ENCODE measurements at places on chromosomes 2 and 18.

GRCh38 chr2:192247456-192247855, 52.7 kb upstream of the TMEFF2 start:
- DNase-seq: no peak

DNA sequence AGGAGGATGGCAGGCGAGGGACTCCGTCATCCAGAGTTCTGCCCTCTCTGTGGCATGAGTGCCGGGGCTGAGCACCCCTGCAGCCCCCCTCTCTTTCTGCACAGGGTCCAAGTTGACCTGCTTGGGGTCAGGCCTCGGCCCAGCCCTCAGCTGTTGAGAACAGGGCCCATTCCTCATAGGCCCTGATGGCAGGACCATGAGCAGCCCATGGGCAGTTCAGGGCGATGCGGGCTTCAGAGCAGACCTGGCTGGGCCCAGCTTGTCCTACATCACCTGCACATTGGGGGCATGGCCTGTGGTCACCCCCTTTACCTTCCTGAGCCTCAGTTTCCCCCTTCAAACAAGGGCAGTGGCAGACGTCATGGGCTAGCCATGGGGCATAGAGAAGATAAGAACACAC, 238.1 kb downstream of the SEPTIN10 start:
- no peak for DNase-seq

DNA sequence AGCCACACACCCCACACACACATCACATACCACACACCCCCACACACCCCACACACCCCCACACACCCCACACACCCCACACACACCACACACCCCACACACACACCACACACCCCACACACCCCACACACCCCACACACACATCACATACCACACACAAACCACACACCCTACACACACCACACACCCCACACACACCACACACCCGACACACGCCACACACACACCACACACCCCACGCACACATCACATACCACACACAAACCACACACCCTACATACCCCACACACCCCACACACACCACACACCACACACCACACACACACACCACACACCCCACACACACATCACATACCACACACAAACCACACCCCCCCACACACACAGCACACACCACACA, 22.4 kb downstream of the TWIST2 start:
- DNase-seq: no peak

GRCh38 chr2:44944952-44945612, 3.6 kb downstream of the SIX3 start:
- no peak for DNase-seq

DNA sequence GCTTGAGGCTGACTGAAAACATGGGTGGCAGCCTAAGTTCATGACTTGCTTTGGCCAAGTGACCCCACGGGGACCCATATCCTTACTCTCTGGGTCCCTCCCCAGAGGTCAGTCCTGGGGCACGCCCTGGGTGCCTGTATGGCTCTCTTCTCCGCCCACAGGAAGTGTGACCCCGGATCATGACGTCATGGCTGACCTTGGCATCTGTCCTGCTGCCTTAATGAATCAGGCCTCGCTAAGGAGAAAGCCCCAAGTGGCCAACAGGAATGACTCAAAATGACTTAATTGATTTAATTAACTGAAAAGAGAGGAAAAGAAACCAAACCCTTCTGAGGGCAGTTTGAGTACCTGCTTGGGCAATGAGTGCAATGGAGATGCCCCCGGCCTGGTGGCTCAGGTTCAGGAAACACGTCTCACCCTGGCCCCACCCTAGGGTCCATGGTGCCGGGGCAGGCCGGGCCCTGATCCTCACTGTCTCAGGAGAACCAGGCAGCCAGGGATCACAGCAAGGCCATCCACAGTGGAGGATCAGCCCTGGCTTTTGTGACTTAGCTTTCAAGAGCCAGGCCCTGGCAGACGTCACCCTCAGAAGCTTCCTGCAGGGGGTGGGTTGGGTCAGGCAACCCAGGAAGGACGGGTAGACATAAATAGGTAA, 112.0 kb downstream of the CYP26B1 start:
- DNase-seq: no peak

DNA sequence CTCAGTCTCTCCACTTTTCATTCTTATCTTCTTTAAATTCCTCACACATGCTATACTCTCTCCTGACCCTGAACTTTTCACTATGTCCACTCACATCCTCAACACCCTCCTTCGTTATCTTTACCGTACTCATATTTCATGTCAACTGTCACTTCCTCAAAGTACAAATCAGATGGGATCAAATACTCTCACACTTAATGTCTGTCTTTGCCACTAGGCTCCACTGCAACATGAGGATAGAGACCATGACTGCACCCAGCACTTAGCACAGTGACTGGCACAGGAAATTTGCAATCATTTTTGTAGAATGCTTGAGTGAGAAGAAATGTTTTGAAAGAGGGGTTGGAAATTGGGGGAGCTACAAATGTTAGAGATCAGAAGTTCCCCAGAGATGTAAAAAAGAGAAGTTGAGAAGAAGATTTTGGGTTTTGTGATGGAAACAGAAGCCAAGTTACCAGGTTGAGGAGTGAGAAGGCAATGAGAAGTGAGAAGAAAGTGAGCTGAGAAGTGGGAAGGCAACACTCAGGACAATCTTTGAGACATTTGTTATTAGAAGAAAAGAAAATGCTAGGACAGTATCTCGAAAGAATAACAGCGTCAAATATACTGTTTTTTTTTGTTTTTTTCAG, 87.0 kb downstream of the CCDC141 start:
- no peak for DNase-seq

GRCh38 chr2:228541789-228542188, 360.3 kb upstream of the SPHKAP start:
- DNase-seq: no peak

GRCh38 chr2:216989340-216990129, 129.7 kb upstream of the TNP1 start:
- DNase-seq: no peak

DNA sequence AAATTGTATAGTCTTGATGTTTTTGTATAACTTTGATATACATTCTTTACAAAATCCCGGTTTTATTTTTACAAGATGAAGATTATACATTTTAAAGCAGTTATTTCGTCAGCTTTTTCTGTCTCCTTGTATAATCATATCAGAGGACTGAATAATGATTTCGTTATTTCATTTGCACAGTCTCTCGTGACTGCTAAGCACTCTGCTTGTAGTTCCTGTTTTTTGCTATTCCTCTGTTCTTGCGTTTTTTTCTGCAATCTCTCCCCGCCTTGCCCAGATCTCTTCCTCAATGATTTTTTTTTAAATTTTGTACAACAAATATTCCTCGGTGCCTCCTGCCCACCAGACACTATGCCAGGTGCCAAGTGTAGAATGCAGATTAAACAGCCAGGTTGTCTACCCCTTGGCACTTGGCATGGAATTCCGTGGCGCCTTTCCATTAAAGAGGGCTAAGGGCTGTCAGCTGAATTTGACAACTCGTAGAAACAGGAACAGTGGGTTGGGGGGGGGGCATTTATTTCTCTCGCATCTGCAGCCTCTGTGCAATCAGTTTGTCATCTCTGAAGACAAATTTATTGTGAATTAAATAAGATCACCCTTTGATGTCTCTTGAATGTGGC, 69.6 kb downstream of the KLHL29 start:
- peak; percentile 60 for DNase-seq

- DNase-seq: no peak
Observed at GRCh38 chr2:113966832-113967231, 76.9 kb downstream of the ACTR3 start.

GRCh38 chr2:197278799-197279763, 31.5 kb downstream of the ANKRD44 start:
- DNase-seq: no peak

DNA sequence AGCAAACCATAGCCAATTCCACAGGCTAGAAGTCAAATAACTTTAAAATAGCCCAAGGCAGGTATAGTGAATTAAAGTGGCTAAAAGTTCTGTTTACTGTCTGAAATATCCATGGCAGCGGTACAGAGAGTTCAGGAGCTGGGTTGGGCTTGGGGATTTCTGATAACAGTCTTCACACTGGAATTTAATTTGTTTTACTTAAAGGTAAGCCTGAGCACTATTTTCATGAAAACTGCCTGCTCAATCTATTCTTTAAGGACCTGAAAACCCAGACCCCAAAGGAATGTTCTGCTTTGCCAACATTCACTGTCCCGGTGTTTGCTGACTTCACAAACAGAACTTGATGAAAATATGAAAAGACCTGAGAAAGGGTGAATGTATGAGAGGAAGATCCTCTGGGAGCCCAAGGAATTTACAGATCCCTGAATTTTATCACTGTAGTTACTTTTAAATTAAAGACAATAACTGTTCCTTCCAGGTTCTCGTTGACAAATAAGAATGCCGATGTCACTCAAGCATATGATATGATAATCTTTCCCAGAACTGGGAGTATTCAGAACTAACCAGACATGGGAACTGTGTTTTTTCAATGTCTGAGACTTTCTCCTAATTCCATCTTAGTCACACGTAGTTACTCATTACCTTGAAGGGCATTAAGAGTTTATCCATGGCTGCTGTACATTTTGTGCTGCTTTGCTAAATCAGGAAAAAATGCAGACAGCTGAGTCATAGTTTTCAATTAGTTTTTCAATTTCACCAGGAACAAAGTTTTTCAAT, 28.3 kb upstream of the ITGB6 start:
- DNase-seq: no peak

GRCh38 chr18:47108373-47108772, 41.9 kb downstream of the HDHD2 start:
- DNase-seq: no peak

DNA sequence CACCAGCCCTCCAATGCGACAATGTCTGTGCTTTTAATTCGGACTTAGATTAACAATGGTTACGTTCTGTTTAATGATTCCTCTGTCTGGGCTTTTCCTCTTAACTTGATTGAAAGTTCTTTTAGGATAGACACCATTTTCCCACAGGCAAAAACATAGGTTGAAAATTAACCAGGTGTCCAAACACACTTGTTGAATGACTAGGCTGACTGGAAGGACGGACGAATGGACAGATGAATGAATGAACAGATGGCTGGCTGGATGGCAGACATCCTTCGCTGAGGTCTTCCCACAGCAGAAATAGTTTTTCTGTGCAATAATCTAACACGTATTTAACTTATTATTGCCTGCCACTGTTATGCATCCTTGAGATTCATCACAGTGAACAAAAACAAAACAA, 298.8 kb downstream of the SRBD1 start:
- no peak for DNase-seq

- DNase-seq: no peak
Observed at GRCh38 chr2:136131961-136132824, 14.2 kb upstream of the CXCR4 start.

GRCh38 chr2:181189951-181190350, 209.5 kb downstream of the UBE2E3 start:
- DNase-seq: no peak

DNA sequence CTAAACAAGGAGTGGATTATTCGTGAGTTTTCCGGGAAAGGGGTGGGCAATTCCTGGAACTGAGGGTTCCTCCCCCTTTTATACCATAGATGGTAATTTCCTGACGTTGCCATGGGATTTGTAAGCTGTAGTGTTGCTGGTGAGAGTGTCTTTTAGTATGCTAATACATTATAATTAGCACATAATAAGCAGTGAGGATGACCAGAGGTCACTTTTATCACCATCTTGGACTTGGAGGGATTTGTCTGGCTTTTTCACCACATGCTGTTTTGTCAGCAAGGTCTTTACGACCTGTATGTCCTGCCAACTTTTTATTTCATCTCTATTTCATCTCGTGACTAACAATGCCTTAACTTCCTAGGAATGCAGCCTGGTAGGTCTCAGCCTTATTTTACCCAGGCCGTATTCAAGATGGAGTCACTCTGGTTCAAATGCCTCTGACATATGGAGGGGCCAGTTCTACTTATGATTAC, 124.8 kb upstream of the B3GNT2 start:
- DNase-seq: no peak

DNA sequence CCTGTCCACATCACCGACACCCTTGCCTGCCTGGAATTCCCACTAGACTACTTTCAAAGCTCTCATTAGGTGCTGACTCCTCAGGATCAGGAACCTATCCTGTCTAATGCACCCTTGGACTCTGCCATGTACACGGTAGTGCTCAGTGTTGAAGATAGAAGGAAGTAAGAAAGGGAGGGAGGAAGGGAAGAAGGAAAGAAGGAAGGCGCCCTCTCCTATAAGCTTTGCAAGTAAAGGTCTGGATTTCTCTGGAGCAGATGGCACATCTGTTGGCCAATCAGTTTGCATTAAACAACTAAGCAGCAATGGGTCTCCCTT, 45.3 kb downstream of the SCTR start:
- no peak for DNase-seq

GRCh38 chr2:235390108-235390815, 103.6 kb upstream of the AGAP1 start:
- DNase-seq: no peak

GRCh38 chr18:36527740-36528455, 230.4 kb downstream of the FHOD3 start:
- DNase-seq: no peak

DNA sequence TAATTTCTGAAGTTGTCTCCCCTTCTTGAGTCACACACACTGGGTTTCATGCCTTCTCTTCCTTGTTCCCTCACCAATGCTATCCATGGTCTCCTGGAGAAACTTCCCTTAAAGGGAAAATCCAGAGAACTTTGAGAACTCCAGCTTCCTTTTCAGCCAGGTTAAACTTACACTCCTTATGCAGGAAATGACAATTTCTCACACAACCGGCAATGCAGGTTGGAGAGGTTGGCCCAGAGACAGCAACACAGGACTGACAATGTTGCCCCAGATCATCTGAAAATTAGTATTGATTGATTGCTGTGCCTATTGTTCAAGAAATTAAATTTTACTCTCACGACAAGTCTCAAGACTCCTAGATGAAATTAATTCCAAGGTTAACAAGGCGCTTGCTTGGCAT, 292.2 kb downstream of the NYAP2 start:
- no peak for DNase-seq

DNA sequence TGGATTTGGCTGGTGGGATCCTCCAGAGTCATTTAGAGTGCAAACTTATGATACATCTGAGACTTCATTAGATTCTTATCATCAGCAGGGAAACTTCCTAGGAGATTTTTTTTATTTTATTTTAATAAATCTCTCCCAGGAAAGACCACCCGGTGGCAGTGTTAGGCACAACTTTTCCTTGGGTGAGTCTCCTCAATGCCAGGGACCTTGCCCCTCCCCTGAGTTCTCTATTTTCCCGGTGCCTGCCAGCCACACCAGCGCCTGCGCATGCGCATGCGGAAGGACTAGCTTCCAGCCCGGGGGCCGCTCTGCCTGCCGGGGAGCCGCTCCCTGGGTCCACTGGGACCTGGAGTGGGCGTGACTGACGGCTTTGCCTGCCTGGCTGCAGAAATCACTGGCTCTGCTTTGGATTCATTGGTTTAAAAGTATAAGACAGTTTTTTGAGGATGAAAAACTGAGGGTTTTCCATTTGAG, 86.6 kb downstream of the TMEM182 start:
- DNase-seq: peak; percentile 88

DNA sequence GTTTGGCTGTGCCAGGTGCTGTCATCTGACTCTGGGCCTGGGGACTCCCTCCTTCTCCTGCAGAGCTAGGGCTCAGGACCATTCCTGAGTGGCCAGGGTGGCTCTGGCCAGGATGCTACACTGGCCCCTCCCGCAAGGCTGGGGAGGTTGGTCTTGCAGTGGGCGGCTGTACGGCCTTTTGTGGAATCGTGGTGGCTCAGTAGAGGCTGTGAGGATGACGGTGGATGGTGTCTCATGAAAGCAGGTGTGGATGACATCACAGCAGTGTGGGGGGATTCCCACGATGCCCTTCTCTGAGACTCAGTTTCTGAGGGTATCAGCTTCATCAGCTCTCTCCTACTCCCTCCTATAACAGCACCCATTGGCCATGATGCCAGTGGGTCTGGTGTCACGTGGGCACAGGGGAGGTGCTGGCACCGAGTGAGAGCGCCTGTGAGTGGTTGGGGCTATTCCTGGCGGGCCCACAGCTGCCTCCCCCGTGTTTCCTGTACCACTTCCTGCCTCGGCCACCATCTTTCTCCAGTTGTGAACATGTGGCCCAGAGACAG, 144.2 kb upstream of the HDAC4 start:
- DNase-seq: no peak

Measured in NCI-H1105 treated with DMSO at 0.1 percent for 48 hours (cell line).